ENCODE measurements at places on chromosomes 6 and 20.

DNA sequence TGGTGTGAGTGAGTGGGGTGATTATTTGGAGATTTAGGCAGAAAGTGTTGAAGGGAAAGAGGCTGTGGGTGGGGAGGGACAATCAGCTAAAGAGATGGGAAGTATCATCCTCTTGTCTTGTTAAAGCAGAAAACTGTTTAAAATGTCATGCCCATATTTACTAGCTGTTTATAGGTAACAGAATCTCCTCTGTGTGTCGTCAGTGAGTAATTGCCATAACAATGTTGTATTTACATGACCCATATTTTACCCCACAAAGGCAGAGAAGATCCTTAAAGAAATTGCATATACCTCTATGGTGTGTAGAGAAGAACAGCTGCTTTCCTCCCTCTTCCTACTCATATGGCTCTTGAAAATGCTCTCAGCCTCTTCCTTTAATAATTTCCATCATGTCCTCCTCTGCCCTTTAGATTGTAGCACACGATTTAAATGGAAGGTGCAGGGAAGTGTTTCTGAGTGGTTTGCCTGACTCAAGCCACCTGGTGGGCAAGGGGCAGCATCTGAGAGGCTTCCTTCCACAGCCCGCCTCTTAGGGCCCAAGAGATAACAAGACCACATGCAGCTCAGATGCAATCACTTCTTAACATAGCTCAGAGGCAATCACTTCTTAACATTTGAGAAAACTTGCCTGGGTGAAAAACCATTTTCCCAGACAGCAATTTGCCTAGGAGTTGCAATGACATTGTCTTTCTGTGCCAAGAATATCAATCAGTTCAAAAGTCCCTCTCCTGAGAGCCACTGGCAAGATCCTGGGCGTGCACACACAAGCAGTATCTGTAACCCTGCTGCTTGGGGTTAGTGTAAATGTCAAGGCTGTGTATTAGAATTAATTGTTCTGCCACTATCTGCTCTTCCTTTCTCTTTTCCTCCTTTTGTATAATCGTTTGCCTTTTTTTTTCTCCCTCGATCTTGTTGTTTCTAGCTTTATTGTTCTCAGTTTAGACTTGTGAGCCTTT, 44.1 kb upstream of the EDN1 start:
- no peak for DNase-seq

- no peak for DNase-seq
Measured at GRCh38 chr6:46903175-46903574, 18.6 kb downstream of the ADGRF5 start.

- DNase-seq, result no peak
Measured at GRCh38 chr6:98880486-98880885, 46.1 kb downstream of the POU3F2 start.

- DNase-seq, result no peak
Measured at GRCh38 chr6:157070403-157071107, 252.8 kb downstream of the TMEM242 start.

DNA sequence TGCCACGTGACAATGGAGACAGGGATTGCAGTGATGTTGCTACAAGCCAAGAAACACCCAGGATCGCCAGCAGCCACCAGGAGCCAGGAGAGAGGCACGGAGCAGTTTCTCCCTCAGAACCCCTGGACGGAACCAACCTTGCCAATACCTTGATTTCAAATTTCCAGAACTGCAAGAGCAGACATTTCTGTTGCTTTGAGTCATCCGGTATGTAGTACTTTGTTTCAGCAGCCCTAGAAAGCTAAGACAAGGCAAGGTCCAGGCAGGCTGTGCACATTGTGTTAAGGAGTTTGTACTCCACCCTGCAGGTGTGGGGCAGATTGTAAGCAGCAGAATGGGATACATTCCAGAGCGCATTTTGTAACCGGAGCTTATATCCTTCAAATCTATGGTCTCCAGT, 48.3 kb downstream of the TRERF1 start:
- no peak for DNase-seq

- DNase-seq, result no peak
Measured at GRCh38 chr6:52176550-52176949, 9.6 kb upstream of the IL17A start.

- no peak for DNase-seq
Measured at GRCh38 chr6:147184379-147184778, 19.8 kb upstream of the STXBP5 start.

DNA sequence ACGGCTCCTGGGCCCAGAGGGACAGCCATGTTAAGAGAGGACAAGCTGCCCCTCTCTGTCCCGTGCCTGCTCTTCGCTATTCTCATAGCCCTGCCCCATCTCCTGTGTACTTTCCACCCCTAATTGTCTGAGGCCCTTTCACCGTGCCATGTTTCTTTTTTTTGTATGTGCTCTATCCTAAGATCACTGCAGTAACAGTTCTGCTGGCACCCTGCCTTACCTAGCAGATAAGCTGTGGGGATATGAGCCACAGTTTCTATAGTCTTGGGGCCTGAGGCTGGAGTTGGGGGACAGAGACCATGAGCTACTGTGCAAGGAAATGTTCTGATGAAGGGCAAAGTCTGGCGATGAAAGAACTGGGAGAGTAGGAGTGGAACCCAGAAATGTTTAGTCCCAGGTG, 269.5 kb upstream of the CITED2 start:
- no peak for DNase-seq

DNA sequence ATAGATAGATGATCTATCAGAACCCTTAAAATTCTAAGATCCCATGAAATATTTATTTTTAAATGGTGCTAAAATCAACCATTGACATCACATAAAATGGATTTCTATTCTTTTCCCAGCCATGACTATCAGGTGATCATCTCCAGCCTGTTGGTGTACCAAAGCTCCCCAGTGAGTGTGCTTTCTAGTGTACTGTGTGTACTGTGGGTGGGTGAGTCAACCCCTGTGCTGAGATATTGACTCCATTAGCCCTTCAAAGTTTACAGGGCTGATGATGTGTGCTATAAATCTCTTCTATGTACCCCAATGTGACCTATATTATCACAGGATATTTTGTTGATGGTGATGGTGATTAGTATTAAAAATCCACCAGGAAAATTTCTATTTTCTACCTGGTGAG, 344.6 kb downstream of the MMUT start:
- no peak for DNase-seq

DNA sequence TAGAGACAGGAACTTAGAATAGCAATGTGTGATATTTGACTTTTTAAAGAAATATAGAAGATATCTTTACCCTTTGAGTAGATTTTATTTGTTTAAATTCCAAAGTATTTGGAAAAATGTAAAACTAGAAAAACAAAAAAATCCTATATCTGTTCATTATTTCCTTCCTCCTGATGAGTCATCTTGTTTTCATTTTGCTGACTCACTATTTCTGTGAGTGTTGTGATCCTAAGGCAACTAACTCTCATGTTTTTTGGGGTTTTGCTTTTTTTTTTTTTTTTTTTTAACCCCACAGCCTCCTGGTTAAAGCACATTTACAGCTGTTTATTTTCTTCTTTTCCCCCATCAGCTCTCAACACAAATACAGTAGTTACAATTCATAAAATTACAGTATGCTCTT, 37.8 kb upstream of the THEMIS start:
- no peak for DNase-seq

- no peak for DNase-seq
Measured at GRCh38 chr6:14254505-14254904, 136.9 kb downstream of the CD83 start.

GRCh38 chr6:163419413-163420288, 5.1 kb downstream of the QKI start:
- DNase-seq, result no peak
